ENCODE measurements at places on chromosomes 16 and 17.

GRCh38 chr16:48121276-48121675 lies 34.5 kb downstream of the ABCC12 start:
- DNase-seq = no peak

DNA sequence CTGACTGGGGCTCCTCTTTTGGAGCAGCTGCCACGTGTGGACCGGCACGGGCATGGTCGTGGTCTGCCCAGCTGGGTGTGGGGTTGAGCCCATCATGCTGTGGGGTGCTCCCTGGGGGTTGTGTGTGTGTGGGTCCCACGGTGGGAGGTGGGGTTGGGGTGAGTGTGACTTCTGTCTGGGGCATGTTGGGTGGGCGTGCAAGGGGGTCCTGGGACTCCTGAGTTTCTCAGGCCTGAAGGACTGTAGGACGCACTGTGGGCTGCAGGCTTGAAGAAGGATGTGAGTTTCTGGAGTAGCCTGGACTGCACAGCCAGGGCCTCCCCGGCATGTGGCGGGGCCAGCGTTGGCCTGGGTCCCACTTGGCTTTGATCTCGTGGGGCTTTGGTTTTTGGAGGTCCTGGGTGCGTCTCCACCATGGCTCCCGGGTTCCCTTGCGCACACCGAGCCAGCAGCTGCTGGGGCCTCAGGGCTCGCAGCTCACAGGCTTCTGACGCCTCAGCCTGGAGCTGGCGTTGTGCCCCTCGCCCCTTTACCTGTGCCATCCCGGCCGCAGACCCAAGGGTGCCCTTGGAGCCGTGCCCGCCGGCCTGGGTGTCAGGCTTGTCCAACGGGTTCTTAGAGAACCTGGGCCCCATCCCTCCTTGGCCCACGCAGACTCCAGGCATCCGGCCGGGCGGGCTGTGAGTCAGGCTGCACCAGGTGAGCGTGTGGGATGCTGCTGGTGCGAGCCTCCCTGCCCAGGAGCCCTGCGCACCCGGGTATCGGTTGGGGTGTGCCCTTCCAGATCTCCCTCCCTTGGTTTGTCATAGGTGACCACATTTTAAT lies 34.4 kb upstream of the ZNF750 start:
- no peak for DNase-seq

DNA sequence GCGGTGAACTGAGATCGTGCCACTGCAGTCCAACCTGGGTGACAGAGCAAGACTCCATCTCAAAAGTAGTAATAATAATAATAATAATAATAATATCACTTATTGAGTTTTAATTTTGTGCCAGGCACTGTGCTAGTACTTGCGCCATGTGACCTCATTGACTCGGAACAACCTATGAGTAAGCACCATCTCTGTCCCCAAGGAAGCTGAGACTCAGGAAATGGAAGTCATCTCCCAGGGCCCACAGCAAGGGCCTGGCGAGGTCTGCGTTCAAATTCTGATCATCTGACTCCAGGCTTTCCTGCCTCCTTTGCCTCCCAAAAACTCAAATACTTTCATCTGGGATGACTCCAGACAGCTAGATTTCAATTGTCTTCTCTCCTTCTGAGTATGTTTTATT lies 162.9 kb downstream of the SEC14L1 start:
- no peak for DNase-seq

- DNase-seq = no peak
These were observed 188.5 kb downstream of the LGALS9B start for GRCh38 chr17:20278805-20279204.

GRCh38 chr16:56295059-56295665 lies 103.9 kb downstream of the GNAO1 start:
- no peak for DNase-seq

- no peak for DNase-seq
These were observed 7.3 kb downstream of the SLC22A31 start for GRCh38 chr16:89192956-89193575.

- DNase-seq = no peak
These were observed 2.5 kb upstream of the SALL1 start for GRCh38 chr16:51153577-51154031.

DNA sequence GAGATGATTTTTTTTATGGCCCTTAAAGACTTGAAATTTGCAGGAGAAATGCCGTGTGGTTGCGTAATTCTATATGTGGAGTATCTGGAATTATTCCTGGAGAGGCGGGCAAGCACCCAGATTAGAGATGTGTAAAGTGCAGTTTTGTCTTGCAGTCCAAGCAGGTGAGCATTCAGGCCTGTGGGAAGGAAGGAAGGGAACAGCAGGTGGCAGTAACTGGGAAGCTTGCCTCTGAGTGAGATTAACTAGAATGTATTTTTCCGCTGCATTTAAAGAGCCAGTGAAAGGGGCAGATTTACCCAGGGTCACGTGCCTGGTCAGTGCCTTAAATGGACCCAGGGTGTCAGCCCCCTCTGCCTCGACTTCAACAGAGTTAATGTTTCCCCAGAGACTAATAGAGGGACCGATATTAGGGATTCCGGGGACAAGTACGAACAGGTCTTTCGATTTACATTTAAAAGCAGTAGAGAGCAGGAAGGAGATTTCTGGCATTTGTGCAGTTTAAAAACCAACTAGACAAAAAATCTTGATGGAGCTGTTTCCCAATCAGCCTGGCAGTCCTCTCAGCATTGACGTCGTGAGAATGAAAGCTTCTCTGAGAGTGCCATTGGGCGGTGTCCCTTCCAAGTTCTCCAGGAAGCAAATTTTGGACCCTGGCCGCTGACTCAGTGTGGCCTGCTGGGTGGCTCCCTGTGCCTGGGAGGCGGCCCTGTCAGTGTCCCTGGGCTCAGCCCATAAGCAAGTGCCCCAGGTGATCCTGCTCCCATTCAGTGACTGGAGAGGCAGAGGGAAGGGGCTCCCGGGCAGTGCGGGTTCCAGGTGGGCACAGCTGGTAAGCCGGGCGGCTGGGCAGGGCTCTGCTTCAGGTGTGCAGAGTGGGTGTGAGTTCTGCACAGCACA lies 38.2 kb downstream of the KSR1 start:
- no peak for DNase-seq

GRCh38 chr17:63960006-63960405 lies 12.7 kb downstream of the SCN4A start:
- DNase-seq = no peak

GRCh38 chr17:16975744-16976625 lies 4.1 kb upstream of the TNFRSF13B start:
- no peak for DNase-seq

GRCh38 chr16:22859925-22860324 lies 46.0 kb downstream of the HS3ST2 start:
- no peak for DNase-seq

- DNase-seq = no peak
These were observed 524 bp downstream of the EFTUD2 start for GRCh38 chr17:44898768-44899073.

DNA sequence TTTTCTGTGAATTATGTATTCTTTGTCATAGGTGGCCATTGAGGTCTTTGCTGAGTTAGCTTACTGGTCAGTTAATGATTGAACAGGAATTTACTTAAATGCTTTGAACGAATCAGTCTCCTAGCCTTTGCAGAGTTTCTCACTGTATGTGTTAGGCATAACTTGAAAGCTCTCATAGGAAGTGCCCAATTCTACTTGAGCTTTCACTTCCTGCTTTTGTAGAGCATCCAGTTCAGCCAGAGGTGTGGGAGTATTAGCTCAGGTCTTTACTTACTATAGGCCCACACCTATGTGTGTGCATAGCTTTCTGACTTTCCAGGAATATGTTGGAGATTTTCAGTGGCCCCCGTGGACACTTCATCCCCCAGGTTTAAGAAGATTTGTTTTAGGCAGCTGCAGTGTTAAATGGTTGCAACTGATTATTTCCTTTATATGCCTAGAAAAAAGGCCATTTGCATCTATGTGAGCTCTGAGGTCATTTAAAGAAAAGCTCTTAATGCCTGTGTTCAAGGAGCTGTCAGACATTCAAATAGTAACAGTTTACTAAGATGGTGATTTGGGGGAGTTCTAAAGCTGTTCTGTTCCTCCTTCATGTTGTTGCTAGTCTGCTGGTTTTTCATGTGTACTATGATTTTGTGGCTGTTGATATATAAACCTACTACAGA lies 62.3 kb downstream of the PHKB start:
- no peak for DNase-seq

DNA sequence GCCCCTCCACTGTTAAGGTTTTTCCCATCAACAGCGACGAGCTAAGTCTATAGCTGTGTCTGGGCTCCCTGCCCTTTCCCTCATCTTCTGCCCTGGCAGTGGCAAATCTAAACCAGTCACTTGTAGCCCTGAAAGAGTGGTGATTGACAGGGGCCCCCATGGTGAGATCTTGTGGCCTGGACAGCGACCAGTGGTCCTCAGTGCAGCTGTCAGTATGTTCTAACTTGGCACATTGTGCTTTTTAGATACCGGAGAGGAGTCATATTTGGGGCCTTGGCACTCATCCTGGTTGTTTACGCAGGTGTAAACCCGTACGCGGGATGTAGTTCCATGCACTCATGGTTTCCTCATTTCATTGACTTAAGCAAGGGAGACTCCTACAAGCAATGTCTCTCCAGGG lies 57.5 kb upstream of the ARHGAP44 start:
- no peak for DNase-seq

GRCh38 chr16:75058806-75059205 lies 57.8 kb downstream of the LDHD start:
- DNase-seq = no peak

DNA sequence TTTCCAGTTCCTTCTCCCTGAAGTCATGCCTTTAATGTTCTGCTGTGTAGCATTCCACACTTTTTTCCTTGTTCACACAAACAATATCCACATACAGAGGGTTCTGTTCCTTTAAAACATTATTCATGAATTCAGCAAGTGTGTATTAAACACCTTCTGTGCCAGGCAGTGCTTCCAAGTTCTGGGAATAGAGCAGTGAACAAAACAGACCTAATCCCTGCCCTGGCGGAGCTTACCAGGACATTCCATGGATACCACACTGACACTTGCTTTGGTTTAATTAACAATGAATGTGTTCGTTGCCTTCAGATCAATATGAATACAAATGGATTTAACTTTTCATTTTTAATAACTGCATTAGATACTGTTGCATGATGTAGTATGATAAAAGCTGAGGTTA lies 57.9 kb upstream of the CLEC19A start:
- no peak for DNase-seq

GRCh38 chr17:172401-172800 lies 9.0 kb downstream of the DOC2B start:
- DNase-seq = no peak

GRCh38 chr16:3677994-3678393 lies 23.5 kb downstream of the DNASE1 start:
- DNase-seq = no peak

DNA sequence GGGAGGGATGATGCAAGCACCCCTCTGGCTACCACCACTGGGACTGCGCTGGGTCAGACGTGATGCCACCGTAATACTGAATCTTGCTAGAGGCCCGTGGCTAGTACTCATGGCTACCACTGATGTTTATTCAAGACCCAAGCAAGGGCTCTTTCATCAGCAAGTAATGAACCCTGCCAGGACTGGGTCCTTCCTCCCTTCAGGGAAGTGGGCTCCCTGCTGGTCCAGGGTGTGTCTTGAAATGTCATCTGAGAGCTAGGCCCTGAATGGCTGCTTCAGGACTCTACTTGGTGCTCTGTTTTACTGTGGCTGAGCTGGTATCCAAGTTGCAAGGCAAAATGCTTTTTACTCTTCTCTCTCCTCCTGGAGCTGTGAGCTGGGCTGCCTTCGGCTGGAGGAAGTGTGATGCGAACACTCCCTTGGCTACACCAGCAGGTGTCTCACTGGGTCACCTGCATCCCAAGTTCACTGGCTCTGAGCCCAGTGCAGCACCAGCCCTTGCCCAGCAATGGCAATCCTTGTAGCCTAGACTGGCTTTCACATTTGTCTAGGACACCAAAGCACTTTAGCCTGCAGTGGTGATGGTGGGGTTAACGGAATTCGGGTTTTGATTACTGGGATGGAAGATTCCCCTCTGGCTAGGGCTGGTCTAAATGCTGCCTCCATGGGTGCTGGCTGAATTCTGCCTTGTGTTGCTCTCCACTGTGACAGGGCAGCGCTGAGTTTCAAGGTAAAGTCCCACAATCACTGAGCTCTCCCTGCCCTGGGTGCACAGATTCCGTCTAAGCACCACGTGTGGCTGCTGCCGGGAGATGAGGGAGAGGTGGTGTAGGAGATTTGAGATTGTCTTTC lies 98.6 kb downstream of the USP22 start:
- no peak for DNase-seq

DNA sequence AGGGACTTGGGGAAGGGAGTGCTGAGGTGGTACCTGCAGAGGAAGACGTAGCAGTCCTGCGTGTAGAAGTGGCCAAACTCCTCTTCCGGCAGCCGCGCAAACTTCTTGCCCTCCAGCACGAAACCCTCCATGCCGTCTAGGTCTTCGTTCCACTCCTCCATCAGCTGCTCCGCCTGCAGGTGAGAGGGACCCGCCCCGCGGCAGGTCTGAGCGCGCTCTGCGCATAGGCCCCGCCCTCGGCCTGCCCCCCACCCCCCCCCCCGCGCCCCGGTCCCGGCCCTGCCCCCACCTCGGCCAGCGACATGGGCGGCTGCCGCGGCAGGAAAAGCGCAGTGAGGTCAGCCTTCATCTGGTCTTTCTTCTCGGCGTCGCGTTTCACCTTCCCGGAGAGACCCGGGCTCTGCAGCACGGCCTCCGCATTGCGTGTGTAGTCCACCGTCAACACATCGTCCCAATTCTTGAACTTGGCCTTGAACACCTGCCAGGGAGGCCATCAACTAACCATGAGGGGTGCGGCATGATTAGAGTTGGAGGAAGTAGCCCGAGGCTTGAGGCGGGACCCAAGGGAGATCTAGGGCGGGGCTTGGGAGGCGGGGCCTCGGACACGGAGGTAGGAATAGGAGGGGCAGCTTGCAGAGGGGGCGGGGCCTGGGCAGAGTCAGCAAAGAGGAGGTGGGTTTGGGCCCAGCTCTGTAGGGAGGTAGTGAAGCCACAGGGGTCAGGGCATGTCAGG lies 11.5 kb downstream of the FLII start:
- DNase-seq = no peak

GRCh38 chr17:79804856-79805696 lies 8.2 kb upstream of the CBX8 start:
- DNase-seq = no peak

DNA sequence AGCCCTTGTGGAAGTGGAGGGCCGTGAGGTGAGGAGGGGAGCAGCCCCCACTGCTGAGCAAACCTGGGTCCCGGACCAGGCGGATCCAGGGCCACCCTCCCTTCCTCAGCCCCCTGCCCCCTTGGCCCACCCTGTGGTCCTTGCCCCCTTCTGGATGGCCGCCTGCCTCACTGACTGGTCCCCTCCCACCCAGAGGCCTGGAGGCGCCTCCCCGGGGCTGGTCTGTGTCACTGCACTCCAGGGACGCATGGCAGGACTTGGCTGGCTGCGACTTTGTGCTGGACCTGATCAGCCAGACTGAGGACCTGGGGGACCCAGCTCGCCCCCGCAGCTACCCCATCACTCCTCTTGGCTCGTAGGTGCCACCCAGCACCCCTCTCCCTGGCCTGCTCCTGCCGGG lies 19.2 kb upstream of the SMIM5 start:
- no peak for DNase-seq

All from CD4-positive, alpha-beta T cell (primary cell).